ENCODE measurements at places on chromosomes 4 and X. TPM values are rescaled to one million over a fixed set of nuclear protein-coding genes. Genes with fewer than 3 reads are reported as not detected.

DNA sequence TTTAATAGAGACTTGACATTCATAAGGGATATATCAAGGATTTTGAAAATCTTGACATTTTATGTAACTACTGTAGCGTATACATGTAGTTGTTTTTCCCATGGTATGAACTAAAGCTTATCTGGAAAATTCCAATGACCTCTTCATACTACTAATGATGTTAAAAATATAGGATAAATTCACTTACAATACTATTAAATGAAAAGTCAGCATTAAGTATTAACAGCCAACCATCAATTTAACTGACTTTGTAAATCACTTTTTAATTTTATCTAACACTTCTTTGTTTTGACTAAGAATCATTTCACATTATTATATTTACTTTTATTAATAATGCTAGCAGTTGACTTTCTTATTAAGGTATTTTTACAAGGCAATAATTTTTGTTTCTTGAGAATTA is 34.2 kb downstream of the DCK start:
- no peak for DNase-seq

GRCh38 chrX:50180073-50180940 is 20.5 kb downstream of the AKAP4 start:
- no peak for DNase-seq

DNA sequence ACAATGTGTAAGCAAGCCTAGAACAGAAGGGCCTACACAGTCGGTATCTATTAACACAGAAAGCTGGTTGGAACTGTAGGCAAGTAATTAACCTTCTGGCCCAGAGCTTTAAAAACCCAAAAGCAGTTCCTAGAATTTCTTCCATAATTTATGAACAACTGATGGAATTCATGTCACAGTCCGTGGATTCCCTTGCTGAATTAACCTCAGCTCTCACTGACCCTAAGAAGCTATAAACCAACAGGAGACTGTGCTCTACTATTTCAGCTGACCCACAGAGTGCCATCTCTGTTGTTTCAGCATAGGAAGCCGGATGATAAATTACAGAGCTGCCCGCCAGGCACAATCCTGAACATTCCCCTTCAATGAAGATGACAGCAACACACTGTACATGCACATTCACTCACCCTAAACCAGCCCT is 157.3 kb downstream of the PRDM5 start:
- DNase-seq, result no peak

DNA sequence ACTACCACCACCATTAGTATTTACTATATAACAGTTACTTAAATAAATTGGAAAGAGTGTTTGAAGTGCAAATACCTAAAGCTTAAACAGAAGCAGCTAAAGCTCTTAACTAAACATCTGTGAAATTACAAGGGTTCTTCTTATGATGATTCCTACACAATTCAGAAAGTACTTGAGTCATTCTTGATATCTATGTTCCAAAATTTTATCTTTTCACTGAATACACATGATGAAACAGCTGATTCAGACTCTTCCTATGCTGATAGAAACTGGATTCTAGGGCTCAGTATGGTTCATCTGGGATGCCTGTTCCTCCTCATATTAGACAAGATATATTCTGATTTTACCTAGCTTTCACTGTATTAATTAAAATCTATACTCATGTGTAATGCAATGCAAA is 13.6 kb downstream of the EREG start:
- DNase-seq, result peak; percentile 35

DNA sequence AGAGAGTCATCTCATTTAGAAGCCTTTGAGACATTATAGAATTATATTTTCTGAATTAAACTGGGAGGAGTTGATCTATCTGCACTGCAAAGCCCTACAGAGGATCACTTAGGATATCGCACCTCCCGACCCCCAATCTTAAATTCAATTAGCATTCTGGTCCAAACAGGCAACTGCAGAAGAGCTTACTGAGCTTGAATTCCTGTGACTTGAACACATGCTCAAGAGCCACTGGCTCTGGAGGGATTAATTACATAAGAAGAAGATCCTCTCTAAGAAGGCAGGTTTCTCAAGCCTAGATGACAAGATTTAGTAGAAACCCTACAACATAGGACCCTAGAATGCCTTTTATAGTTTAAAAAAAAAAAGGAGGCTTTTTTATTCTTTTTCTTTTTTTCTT is 548.9 kb downstream of the ARAP2 start:
- DNase-seq, result no peak

DNA sequence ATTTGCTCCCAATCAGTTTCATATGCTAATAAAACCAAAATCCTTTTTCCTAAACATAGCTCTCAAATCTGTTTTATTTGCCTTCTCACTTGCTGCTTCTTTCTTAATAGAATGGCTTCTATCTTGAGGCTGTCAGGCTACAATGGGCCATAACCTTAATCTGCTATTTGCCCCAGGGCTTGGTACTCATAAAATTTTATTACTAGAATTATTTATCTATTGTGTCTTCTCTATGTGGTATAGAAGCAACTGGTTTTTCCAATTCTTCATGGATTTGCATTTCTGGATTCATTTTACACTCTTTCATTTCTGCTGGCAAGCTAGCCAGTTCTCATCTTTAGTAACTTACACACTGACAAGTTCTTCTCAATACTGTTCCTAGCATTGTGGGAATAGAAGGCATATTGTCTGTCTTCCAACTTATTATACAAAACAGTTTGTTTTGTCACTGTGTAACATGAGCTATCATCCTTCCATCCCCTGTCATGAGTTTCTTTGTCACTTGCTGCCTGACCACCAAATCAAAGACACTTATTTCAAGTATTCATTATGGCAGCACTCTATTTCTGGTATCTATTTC is 96.6 kb upstream of the KCNIP4 start:
- no peak for DNase-seq

- DNase-seq, result peak; percentile 20
Observed at GRCh38 chr4:44760142-44760898, 34.0 kb upstream of the GNPDA2 start.

DNA sequence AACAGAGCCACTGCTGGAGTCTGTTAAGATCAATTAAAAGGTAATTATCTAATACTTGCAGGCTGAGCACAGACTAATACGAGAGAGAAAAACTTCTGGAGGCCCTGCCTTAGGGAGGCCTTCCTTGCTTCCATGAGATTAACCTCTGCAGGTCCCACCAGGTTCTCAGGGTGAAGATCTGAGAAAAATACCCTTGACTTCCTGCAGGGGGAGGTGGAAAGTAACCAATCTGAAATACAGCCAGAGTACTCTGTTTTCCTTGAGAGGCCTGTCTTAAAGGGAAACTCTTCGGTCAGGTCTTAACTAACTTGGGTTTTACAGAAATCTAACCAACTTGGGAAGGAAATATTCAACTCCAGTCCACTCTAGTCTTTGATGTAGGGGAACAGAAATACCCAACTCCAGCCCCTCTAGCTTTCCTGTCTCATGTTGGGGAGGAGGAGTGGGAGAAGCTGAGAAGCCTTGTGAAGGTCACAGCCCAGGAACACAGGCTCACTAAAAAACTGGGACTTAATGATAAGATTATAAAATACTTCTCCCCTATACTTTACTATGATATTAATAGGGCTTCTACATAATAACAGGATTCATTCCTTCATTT is 77.1 kb downstream of the TBCK start:
- peak; percentile 34 for DNase-seq

DNA sequence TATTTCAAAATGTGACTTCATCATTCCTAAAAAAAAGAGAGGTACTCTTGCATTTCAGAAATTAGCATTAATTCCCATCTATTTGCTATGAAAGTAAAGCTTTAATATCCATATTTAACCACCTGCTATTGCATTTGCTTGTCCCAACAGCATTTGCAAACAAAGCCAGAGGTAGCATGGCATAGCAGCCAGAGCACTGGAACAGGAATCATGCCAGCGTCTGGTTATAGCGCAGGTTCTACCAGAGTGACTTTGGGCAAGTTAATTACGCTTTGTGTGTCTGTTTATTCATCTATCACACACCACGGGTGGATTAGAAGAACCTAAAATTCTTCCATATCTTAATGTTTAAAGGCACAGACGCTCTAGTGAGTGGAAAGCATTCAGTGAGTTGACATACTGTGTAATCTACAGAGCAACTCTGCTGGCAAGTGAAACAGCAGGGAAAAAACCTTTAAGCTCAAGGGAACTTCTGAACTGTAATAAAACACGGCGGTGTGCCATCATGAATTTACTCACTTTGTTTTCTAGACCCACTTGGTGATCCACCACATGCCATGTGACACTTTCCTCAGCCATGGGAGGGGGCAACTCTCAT is 76.6 kb upstream of the QRFPR start:
- DNase-seq, result no peak

- peak; percentile 56 for DNase-seq
Observed at GRCh38 chr4:52911684-52912294, 49.7 kb downstream of the RASL11B start.

- DNase-seq, result peak; percentile 74
Observed at GRCh38 chr4:3044870-3045819, 29.2 kb downstream of the HTT-AS start.

DNA sequence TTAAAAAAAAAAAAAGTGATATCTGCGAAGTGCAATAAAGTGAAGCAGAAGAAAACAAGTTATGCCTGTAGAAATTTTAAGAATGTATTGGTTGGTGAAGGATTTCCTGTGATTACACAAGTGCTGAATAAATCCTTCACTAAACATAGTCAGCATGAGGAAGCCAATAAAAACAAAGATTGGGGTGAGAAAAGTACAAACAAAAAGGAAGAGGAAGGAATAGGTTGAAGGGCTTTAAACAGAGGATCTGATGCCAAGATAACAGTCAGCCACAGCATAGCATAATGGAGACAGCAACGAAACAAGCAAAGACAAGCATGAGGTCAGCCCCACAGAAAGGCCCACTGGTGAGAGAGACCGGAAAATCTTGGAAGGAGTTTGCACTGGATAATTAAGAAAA is 372.2 kb downstream of the ADAM29 start:
- peak; percentile 64 for DNase-seq

- peak; percentile 39 for DNase-seq
Observed at GRCh38 chr4:172578712-172579111, 589.9 kb upstream of the GALNT7 start.

DNA sequence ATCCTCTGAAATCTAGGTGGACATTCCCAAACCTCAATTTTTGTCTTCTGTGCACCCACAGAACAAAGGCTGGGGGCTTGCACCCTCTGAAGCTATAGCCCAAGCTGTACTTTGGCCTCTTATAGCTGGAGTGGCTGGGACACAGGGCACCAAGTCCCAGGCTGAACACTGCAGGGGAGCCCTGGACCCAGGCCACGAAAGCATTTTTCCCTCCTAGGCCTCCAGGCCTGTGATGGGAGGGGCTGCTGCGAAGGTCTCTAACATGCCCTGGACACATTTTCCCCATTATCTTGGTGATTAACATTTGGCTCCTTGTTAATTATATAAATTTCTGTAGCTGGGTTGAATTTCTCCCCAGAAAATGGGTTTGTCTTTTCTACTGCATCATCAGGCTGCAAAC is 27.9 kb downstream of the F8A1 start:
- no peak for DNase-seq

DNA sequence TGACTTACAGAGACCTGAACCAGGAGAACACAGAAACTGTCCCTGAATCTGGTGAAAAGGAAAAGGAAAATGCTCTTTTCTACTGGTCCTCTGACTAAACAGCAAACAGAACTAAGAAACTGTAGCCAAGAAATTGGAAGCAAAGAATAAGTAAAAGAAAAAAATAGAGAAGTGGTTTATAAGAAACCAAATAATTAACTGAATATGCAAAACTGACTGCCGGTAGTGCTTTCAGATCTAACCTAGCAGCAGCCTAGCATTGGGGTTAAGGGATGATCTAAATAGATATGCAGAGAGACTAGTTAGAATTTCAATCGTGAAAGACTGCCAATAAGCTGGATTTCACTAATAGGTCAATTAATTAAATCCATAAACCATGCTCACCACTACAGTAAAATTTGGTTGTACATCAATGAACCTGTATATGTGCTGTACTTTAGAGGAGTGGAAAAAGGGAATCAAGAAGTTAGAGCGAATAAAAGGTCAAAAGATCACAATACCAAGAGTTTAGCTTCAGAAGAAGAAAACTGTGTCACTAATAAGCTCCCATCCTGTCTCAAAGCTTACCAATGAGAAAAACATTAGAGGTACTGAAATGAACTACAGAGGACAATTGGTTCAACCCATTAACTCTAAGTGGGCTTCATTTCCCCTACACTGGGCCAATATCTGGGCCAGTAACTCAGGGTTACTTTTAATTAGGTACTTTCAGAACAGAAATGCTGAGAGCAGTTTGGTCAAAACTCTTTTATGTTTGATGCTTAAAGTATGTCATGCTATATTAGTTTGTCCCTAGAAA is 53.6 kb downstream of the KLHL13 start:
- DNase-seq, result no peak

DNA sequence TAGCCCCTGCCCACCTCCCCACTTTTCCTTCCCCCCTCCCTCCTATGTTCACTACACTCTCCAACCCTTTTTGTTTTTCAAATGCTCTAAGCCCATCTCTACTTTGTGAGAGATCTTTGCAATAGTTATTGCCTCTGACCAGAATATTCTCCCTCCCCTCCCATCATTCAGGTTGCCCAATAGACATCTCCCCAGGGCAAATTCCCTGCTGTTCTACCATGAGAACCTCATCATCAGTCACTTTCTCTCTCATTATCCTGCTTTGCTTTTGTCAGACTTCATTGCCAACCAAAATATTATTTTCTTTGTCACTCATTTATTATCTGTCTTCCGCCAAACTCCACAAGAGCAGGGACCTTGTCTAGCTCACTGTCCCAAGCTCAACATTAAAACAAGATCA is 268.2 kb upstream of the PPARGC1A start:
- no peak for DNase-seq

- no peak for DNase-seq
Observed at GRCh38 chrX:117511379-117511778, 605.2 kb downstream of the KLHL13 start.

DNA sequence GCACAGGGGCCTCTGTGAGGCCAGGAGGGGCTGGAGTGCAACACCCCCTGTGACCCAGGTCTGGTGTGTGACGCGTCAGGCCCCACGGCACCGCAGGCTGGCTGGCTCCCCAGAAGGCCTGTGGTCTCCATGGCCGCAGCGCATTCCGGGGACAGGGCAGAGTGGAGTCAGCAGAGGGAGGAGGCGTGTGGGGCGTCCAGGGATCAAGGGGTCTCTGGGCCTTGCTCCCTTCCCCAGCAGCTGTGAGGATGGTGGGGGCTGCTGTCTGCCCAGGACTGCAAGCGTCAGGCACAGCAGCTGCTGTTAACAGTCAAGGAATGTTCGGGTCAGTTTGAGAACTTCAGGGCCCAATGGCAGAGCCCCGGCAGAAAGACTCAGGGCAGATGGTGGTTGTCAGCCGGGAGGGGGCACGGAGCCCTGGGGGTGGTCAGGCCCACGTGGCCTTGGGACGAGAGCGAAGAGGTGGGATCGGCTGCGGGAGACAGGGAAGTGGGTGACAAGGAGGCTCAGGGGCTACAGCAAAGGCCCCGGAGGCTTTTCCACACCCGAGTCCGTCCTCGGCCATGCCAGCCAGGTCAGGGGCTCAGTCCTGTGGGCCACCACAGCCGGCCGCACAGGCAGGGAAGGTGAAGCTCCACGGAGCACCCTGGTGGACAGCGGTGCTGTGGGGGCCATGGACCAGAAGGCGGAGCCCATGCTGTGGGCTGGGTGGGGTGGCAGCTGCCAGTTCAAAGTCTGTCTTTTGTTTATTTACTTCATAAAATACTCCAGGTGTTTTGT is 18.3 kb downstream of the PCGF3 start:
- no peak for DNase-seq

GRCh38 chr4:720111-720860 is 14.7 kb downstream of the PCGF3 start:
- no peak for DNase-seq

The POLA1 gene
- total RNA-seq, result 15.1 TPM

The TAF7L gene
- 0.28 TPM for total RNA-seq

The PPP2R3B gene
- 11.1 TPM for total RNA-seq

The GEMIN8 gene
- 12.0 TPM for total RNA-seq

The C4orf51 gene
- total RNA-seq, result not detected

The OTC gene
- total RNA-seq, result not detected

The CT45A6 gene
- total RNA-seq, result not detected

Data from IMR-90 (cell line).